ENCODE measurements at places on chromosomes 12 and 14.

DNA sequence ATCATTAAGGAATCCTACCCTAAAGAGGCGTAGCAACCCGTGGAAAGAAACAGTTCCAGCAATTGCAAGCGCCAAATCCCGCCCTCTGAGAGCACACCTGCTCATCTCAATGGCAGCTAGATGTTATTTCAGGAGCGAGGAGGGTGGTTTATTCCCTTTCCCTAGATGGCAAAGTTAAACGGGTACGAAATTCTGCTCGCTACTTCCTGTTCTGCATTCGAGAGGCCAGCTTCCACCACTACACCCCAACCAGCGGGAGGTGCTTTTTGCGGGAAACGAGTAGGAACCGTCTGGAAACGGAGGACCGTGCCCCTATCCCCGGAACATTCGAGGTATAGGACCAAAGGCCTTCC lies 536 bp downstream of the VPS29 start:
- DNase-seq = peak; percentile 77

DNA sequence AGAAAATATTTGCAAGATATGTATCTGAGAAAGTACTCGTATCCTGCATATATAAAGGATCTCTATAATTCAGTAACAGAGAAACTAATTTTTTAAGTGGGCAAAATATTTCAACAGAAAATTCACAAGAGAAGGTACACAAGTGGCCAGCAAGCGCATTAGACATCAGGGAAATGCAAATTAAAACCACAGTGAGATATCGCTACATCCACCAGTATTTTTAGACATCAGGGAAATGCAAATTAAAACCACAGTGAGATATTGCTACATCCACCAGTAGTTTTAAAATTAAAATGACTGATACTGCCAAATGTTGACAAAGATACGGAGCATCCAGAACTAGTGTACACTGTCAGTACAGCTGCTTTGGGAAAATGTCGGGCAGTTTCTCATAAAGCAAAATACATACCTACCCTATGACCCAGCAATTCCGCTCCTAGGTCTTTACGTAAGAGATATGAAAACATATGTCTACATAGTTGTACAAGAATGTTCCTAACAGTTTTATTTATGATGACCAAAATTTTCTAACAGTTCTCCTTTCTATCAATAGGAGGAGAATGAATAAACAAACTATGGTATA lies 2.8 kb upstream of the KCNK13 start:
- DNase-seq = peak; percentile 50

- DNase-seq = no peak
These were observed 58.5 kb upstream of the RMST start for GRCh38 chr12:97404093-97404492.

DNA sequence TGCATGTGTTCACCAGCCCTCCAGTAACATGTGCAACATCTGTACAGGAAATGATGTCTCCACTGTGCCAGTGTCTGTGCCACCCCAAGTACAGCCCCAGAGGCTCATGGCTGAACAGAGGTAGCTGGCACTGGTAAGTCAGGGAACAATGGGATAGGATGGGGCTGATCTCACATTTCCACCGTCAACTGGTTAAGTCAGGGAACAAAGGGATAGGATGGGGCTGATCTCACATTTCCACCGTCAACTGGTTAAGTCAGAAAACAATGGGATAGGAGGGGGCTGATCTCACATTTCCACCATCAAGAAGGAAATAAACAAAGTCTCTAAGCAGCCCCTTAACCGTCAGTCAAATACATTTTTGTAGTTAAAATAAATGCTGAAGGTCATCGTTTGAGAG lies 246.6 kb downstream of the TMEM132D start:
- DNase-seq = no peak

DNA sequence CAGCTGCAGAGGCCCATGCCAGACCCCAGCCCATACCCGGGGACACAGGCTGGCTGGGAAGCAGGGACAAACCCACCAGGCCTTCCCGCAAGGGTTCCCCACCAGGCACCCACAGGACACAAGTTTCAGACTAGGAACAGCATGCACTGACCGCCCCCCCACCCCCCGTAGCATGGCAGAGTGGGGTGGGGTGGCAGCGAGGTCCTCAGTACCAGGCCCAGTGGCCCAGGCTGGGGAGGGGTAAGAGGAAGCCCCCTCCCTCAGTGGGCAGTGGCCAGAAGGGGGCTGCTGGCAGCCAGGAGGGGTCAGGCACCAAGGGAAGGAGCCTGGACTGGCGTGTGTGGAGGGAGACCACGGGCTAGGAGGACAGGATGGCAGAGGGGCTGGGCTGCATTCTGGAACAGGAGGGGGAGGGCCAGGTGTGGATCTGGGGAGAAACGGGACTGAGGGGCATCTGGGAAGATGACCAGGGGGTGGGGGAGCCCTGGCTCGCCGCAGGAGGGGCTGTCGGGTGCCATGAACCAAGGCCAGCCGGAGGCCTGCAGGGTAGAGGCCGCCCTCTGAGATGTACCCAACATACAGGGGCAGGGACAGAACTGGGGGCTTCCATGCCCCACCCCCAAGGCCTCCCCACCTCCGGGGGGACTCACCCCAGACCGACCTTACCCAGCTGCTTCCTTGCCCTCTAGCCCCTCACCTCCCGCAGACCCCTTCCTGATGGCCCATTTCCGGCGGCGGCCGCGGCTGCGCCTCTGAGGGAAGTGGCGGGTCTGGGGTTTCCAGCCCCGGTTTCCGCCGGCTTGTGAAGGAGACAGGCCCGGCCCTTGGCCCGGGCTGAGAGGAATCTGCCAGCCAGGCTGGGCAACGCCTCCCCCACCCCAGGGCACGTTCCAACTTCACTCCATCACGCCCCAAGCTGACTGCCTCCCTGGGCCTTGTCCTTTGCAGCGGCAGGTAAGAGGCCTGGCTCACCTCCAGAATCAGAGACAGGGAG lies 5.6 kb upstream of the JAG2 start:
- peak; percentile 56 for DNase-seq

DNA sequence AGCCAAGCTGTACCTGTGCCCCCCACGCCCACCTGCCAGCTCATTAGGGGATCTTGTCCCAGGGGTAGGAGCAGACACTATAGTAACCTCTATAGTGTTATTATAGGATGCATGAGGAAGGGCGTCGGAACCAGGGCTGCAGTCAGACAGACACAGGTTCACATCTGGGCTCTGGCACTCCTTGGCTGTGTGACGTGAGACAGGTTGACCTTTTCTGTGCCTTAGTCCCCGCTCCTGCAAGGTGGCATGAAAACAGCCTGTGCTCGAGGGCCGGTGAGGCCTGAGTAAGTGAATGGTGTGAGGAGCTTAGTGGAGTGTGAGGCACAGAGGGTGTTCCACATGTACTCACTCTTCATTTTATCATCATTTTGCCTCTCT lies 19.0 kb downstream of the ASB2 start:
- DNase-seq = no peak

- DNase-seq = no peak
These were observed 32.3 kb downstream of the CDKN1B start for GRCh38 chr12:12749433-12749832.

DNA sequence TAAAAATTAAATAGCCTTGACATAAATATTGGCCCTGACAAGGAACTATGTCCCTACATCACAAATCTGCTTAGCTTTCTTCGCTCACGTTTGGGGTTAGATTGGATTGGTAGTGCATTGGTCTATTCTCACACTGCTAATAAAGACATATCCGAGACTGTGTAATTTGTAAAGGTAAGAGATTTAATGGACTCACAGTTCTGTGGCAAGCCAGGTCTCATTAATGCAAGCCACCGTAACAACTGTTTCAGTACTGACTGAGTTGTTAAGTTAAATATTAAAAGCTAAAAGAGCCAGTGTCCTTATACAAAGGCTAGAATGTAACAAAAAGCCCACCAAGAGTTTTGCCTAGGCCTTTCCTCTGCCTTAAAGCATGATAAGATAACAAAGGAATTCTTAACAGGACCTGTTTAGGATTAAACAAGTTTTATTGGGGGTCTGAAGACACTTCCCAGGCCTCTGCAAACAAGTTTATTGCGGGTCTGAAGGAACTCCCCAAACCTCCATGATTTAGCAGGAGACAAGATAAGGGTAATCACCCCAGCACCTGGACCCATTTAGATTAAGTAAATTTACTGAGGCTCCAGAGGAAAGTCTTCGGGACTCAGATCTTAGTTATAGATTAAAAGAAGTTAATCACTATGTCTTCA lies 88.2 kb upstream of the PTGDR start:
- no peak for DNase-seq

GRCh38 chr12:7369274-7369729 lies 65.4 kb downstream of the ACSM4 start:
- DNase-seq = peak; percentile 98

- DNase-seq = no peak
These were observed 4.4 kb downstream of the RIMKLB start for GRCh38 chr12:8702159-8702558.

All from MV-4-11 (cell line).